ENCODE measurements at places on chromosomes 6 and 20.

DNA sequence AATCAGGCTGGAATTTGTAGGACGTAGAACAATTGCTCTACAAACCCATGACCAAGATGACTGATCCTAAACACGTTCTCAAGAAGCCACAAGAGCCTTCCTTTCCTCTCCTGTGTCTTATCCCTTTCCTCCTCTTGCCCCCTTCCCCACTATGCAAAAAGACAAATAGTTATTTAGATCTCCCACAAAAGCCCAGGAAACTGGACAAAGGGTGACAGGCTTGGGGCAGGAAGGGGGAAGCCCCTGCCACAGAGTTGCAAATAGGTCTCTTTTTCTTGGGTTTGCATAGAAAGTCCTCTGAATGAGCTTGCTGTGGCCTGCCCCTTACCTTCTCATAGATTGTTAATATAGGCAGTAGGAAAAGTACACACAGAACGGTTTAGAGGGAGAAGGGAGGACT is 377.1 kb upstream of the BTBD3 start:
- no peak for DNase-seq

- no peak for DNase-seq
Observed at GRCh38 chr6:125445054-125445453, 143.3 kb upstream of the HDDC2 start.

DNA sequence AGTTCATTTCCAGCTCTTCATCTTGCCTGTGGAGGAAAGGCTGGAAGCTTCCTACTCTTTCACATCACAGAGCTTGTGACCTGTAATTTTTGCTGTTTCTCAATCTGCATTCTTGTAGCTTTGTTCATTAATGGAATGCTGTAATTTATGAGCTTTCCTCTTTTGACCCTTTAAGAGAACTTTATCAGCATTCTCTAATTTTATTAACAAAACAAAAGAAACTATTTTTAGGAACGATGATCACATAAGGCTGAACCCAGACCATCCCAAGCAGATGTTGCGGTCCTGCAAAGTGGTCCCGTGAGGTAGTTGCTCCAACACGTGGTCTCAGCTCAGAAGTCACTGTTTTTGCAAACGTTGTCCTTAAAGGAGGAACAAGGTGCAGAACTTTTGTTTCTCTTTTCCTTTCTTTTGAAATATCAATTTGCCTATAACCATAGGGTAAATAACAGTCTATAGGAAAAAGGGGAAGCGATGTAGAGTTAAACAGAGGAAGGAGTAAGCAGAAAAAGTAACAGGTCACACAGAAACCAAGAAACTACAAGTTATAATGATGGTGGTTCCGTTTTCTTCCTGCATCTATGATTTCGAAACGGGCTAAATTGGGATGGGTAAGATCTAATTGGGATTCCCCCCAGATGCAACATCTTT is 121.3 kb upstream of the PHACTR1 start:
- DNase-seq = peak; percentile 95

DNA sequence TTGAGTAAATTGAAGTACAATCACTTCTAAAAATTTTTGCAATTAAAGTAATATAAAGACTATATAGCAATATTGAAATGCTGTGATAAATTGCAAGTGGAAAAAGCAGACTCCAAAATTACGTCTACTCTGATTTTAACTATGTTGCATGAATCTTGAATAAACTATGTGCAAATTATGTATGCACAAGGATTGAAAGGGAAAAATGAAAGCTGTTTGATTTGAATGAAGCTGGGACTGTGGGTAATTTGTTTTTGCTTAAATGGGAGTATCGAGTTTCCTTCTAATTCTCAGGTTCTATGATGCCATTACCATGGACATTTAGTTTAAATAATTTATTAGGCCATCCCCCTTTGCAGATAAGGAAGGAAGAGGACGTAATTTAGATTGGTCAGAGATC is 198.7 kb upstream of the MYLIP start:
- no peak for DNase-seq

GRCh38 chr20:9319687-9320384 is 194.6 kb upstream of the LAMP5 start:
- no peak for DNase-seq

DNA sequence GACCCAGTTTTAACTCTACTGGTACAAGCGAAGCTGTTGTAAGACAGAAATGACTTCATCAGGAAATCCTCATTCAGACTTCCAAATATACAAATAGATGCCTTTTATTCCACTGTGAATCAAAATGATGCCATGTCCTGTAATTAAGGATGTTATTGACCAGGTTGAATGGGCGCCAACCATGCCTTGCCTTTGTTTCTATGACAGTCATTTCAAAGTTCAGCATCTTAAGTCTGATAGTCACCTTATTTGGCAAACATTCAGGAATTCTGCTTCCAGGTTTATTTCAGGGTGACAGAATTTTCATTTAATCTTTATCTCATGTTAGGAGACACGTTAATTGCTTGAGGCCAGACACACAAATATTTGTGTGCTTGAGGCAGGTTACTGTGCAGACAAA is 592.8 kb upstream of the JAG1 start:
- no peak for DNase-seq

Data from amniotic epithelial cell (primary cell).